Glomerular endothelial cell (primary cell): ENCODE measurements at places on chromosomes 4 and X. TPM values are rescaled to one million over a fixed set of nuclear protein-coding genes. Genes with fewer than 3 reads are reported as not detected.

DNA sequence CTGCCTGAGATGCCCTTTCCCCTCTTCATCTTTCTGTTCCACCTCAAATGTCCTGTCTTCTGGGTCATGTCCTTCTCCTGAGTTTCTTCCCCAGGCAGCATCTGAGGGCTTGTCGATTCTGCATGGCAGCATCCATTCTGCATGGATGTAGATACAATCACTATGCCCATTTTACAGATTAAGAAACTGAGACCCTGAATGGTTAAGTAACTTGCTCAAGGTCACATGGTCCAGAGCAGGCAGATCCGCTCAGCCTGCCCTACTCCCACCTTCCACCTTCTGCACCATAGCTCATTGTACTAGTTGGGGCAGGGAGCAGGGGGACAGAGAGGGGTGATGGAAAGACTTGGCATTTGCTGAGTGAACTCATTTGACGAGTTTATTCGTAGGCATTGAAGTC, 32.0 kb downstream of the ZNF185 start:
- no peak for DNase-seq

- DNase-seq, result no peak
Measured at GRCh38 chr4:79688691-79689090, 280.7 kb upstream of the GK2 start.

DNA sequence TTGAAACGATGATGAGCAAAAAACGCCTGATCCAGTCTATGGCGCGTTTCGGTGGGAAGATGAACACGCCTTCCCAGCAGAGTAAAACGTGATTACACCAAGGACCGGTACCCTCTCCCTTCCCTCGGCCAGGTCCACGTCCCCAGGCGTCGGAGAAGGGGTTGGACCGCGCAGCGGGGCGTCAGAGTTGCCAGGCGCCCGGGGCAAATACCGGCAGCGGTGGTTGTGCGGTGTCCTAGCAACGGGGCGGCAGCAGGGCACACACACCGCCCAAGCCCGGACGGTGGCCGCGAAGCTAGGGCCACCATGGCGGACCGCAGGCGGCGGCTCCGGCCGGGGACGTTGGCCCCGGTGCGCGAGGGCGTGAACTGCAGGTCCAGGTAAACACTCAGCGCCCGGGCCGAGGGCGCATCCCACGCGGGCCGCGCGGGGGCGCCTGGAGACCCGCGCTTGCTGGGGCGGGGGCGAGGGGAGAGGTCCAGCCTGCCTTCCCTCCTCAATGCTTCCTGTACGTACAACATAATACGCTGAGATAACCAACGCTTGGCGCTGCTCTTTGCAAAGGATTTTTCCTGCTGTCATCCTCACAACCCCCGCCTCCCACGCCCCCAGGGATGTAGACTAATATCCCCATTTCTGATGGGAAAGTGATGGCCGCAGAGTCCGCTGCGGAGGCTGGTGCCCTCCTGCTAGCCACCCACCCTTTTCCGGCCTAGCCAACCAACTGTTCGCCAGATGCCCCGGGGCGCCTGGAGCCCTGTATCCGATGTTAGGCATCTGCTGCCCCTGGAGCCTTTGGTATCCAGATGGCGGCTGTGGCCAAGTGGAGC, at the start of gene FAM47E:
TSS of gene FAM47E (plus strand) at position 281 of the 830 bp plus-strand sequence. CDS start at position 307, 26 bp downstream.
- DNase-seq, result no peak

GRCh38 chr4:95363559-95363925, 185.2 kb downstream of the UNC5C start:
- DNase-seq, result no peak

DNA sequence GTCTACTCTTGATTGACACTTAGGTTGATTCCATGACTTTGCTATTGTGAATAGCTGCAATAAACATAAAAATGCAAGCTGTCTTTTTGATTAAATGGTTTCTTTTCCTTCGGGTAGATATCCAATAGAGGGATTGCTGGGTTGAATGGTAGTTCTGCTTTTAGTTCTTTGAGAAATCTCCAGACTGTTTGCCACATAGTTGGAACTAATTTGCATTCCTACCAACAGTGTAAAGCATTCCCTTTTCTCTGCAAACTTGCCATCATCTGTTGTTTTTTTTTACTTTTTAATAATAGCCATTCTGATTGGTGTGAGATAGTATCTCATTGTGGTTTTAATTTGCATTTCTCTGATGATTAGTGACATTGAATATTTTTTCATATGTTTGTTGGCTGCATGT, 122.2 kb upstream of the PRKG2 start:
- no peak for DNase-seq

TCEAL9 gene
- 106 and 126 TPM in 2 replicates for total RNA-seq
